ENCODE measurements at places on chromosomes 2 and 18.

DNA sequence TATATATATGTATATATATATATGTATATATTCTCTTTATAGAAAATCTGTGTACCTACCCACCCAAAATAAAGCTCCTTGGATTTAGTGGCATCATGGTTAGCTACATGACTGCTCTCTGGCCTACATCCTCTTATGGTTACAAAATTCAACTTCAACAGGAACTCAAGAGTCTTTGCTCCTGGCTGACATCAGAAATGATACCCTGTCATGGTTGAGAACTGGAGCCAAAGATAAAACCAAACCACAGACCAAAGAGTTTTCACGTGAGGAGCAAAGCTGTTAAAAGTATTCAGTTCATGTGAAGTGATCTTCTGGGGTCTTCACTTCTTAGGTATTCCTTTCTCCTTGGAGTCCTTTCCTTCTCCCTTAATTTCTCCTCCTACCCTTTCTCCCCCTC is 476.3 kb downstream of the SOX11 start:
- no peak for DNase-seq

DNA sequence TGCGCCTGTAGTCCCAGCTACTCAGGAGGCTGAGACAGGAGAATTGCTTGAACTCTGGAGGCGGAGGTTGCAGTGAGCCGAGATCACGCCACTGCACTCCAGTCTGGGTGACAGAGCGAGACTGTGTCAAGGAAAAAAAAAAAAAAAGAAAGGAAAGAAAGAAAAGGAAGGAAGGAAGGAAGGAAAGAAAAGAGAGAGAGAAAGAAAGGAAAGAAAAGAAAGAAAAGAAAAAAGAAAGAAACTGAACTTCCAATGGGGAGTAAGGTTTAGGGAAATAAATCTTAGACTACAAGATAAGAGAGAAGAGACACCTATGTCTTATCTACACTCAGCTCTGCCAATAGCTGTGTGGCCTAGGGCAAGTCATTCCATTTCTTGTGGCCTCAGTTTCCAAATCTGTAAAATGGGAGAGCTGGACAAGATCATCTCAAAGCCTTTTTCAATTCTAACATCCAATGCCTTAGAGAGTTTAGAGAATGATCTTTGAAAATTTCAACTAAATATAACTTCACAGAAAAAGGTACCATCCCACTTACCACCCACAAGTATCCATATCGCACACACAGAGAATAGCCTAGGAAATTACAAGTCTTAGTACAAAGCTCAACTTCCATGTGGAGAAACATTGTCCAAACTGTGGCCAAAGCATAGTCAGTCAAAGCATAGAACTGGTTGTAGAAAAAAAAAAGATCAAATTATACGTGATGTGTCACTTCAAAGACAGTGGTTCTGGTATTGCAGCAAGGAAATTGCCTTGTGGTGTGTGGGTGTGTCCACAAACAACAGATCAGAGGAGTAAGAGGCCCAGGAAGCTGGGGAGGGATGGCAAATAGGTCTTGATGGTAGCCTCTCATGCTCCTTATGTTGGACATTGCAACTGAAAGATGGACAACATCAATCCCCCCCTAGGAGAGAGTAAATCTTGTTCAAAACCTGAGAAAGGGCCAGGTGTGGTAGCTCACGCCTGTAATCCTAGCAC is 42.4 kb downstream of the SLC14A2 start:
- no peak for DNase-seq

DNA sequence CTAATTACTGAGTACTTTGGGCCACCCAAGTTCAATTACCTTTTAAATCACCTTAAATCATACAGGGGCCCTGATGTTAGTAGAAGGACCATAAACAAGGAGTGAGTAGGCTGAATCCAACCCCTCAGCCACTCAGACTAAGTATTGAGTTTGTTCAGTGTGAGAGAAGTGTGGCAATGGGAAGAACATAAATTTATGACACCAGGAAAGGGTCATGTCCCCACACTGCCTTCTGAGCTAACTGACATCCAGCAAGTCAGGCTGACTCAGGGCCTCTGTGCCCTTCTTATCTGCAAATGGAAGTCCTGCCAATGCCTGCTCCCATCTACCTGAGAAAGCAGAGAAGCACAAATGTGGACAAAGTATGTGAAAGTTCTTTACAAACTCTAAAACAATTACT is 12.9 kb downstream of the PLEKHM3 start:
- no peak for DNase-seq

GRCh38 chr2:96436416-96436815 is 68.7 kb downstream of the NEURL3 start:
- no peak for DNase-seq

DNA sequence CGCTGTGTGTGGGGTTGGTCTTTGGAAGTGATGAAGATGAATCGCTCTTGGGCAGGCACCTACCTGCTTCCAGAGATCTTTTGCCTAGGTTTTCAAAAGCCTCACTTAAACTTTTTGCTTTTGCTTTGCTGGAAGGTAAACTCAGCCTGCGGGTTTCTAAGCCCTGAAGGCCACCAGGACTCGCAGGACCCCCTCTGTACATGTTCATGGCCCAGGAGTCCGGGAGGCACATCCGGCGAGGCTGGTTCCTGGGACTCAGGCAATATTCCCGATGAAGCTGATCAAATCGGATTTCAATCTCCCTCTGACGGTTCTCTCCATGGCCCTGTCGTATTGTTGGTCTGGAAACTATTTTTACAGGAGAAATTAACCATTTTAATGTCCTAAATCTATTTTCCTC is 13.2 kb downstream of the HJURP start:
- no peak for DNase-seq

DNA sequence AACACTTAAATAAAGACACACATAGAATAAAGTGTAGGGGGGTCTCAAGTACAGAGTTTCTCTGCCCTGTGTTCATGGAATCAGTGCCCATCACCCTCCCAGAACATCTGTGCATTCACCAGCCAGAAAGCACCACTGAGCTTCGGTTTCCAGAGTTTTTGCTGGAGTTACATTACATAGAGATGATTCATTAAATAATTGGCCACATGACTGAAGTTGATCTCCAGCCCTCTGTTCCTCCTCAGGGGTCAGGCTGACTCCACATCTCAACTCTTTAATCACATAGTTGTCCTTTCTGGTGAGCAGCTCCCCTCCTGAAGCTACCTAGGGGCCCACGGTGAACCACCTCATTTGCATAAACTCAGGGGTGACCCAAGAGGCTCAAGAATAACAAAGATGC is 129.8 kb downstream of the METTL4 start:
- no peak for DNase-seq

GRCh38 chr2:25845843-25846505 is 32.3 kb downstream of the ASXL2 start:
- DNase-seq, result no peak

DNA sequence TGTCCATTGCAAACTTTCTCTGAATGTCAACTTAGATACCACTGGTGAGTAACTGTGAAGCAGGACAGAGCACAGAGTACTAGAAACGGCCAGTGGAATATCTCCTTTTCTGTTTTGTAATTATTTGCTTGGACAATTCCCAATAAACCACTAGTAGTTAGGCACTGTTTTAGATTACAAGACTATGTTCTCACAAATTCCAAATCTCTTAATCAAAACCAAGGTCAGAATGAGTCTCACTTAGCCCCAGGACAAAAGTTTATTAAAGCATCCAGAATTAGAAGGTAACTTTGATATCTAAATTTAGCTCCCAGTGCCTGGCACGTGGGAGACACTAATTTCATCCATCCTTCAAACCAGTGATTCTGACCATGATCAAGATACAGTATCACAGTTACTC is 89.0 kb downstream of the ZNF521 start:
- DNase-seq, result no peak

GRCh38 chr2:175025946-175026345 is 20.8 kb upstream of the CHN1 start:
- DNase-seq, result no peak

DNA sequence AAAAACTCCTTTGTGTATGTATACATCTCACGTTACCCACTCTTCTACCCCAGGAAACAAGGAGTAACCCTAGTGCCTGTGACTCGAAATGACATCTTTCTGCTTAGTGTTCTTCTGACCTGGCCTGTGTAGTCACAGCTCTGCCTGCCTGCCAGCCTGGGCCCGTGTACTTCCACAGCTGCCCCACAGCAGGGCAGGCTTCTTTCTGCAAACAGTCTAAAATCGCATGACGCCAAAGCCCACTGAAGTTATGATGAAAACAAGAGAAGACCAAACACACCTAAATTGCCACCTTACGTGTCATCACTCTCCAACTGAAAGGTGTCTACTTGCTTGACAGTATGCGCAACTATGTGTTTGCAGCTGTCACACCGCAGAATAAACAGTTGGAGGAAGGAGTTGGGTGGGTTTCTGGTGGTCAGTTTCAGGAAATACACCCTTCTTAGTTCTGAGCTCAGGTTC is 1.5 kb downstream of the GAREM1 start:
- no peak for DNase-seq

DNA sequence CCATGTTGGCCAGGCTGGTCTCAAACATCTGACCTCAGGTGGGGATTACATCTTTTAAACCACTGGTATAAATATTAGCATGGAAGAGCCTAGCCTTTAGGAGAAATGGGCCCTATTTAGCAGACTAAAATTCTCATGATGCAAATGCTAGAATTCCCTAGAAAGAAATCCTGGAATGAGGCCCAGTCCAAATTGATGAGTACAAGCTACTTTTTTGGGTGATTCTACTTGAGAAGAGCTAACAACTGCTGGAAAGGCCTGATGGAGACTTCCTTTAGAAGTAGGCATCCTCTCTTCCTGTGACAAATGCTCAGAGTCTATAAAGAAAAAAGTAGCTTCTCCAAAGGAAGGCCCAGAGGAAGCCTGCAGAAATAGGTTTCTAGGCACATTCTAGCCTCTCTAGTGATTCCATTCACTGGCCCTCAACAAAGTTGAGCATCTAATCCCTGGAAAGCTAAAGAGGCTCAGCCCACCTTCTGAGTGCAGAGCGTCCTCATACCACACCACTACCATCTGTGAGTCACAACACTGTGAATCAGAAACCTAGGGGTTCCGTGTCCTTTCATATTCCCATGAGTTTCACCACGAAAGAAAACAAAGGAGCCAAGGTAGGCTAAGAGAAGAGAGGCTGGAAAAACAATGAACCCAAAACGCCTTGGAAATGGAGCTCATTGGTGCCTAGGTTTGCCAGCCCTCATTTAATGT is 183.1 kb downstream of the C1D start:
- no peak for DNase-seq

- DNase-seq, result no peak
Measured at GRCh38 chr2:231927566-231927890, 1.3 kb upstream of the NPPC start.

- DNase-seq, result no peak
Measured at GRCh38 chr2:6627316-6627715, 238.4 kb downstream of the CMPK2 start.

DNA sequence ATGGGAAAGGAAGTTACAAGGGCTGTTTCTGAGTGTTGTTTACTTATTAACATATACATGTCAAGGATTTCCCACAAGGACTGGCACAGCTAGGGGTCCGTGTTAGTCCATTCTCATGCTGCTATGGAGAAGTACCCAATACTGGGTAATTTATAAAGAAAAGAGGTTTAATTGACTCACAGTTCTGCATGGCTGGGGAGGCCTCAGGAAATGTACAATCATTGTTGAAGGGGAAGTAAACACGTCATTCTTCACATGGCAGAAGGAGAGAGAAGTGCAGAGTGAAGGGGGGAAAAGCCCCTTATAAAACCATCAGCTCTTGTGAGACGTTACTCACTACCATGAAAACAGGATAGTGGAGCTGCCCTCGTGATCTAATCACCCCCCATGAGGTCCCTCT is 128.9 kb upstream of the CELF4 start:
- DNase-seq, result no peak

GRCh38 chr18:48455555-48456478 is 46.6 kb upstream of the ZBTB7C start:
- no peak for DNase-seq

DNA sequence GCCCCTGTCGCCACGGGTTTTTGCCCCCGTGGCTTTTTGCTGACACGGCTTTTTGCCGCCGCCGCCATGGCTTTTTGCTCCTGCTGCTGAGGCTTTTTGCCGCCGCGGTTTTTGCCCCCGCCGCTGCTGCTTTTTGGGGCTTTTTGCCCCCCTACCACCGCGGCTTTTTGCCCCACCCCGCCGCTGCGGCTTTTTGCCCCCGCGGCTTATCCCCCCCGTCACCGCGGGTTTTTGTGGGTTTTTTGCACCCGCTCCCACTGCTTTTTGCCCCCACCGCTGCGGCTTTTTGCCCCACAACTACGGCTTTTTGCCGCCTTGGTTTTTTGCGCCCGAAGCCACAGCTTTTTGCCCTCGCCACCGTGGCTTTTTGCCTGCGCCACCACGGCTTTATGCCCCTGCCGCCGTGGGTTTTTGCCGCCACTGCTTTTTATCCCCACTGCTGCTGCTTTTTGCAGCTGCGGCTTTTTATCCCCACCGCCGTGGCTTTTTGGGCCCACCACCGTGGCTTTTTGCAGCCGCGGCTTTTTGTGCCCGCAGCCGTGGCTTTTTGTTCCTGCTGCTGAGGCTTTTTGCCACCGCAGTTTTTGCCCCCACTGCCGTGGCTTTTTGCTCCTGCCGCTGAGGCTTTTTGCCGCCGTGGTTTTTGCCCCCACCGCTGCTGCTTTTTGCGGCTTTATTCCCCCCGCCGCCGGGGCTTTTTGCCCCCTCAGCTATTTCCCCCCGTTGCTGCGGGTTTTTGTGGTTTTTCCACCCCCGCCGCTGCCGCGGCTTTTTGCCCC is 2798.0 kb upstream of the TEKT4 start:
- no peak for DNase-seq

GRCh38 chr18:71068338-71068737 is 779.5 kb downstream of the SOCS6 start:
- DNase-seq, result no peak

DNA sequence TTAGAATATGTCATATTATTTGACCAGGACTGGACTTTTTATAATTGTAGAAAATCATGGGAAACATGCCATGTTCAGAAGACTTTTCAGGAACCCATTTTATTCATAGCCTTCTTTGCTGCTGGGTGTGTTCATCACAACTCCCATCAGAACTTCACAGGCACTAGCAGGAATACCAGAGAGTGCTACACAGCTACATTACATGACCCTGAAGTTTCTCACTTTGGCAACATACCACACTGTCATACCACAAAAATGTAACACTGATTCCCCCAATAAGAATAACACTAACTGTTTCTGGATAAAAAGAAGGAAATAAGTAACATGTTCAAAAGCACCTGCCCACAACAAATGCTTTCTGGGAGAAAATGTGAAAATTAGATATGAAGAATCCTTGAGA is 405.4 kb downstream of the CDH2 start:
- DNase-seq, result no peak

GRCh38 chr2:103773884-103774283 is 1012.1 kb downstream of the TMEM182 start:
- no peak for DNase-seq

- no peak for DNase-seq
Measured at GRCh38 chr2:129893244-129893643, 86.2 kb upstream of the RAB6C start.

DNA sequence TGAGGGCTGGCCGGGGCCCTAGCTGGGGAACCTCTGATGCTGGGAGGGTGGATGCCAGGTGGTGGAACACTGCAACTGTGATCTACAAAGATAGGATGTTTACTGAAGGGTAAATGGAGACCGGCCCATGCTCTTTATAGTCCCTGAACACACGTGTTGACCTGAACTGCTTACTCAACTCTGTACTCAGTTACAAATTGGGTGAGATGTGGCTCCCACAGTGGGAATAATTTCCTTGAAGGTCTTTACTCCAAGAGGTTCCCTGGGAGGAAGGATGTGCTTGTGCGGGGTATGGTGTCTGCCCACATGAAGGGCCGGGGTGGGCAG is 254.1 kb downstream of the PRKCE start:
- DNase-seq, result no peak

GRCh38 chr2:74919827-74920226 is 38.6 kb upstream of the POLE4 start:
- DNase-seq, result no peak

GRCh38 chr2:220664272-220665107 is 907.6 kb downstream of the EPHA4 start:
- no peak for DNase-seq

Data from SK-N-MC (cell line).